Activated CD4-positive, alpha-beta T cell treated with anti-CD3 and anti-CD28 coated beads, Interleukin-2, amount 10 ng/mL, durations not matched to agents 7 days and 5 days (primary cell): ENCODE measurements at places on chromosomes 6 and 20.
A peak's percentile ranks its signal among the peaks of the same experiment; 100 is the strongest.

DNA sequence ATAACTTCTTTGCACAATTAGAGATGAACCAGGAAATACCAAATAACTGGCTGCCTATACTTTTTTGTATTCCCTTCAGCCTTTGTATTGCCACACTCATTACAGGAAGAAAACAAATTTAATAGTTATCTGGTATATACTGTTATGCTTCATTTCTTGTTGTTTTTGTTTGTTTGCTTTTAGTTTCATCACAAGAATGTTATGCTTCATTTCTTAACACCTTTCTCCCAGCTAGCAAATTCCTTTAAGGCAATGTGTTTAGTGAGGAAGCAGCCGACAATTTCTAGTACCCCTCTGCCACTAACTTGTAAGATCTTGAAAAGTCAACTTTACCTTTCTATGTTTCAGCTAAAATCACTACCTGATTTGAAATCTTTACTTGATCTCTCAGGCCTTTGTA, 1.4 kb downstream of the NCOA6 start:
- no peak for DNase-seq
- H3K4me3 ChIP-seq = peak overlapping the region; percentile 88
- H3K27ac ChIP-seq = peak overlapping the region; percentile 88
- peaks cover 8% of the 10 kb centered on the region for H3K36me3 ChIP-seq
- H3K27me3 ChIP-seq = peaks cover 4% of the 10 kb centered on the region
- H3K4me1 ChIP-seq = peaks cover 37% of the 10 kb centered on the region

DNA sequence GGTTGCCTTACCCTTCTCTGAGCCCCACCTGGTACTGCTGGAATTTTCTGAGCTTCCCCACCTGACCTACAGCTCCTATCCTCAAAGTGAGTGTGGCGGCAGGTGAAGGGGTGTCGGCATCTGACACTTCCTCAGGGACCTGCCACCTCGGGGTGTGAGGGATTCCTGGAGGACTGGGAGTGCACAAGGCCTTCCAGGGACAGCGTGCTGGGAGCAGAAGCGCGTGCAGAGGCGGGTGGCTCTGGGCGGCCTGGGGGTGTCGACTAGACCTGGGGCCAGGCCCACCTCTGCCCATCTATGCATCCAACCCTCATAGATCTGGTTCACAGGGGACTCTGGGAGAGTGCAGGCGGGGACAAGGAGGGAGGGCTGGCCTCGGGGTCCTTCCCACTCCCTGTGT, 7.8 kb downstream of the DLGAP4 start:
- no peaks in the 10 kb centered on the region for H3K36me3 ChIP-seq
- no peaks in the 10 kb centered on the region for H3K4me1 ChIP-seq
- no peak overlapping the region for H3K4me3 ChIP-seq
- DNase-seq = no peak

DNA sequence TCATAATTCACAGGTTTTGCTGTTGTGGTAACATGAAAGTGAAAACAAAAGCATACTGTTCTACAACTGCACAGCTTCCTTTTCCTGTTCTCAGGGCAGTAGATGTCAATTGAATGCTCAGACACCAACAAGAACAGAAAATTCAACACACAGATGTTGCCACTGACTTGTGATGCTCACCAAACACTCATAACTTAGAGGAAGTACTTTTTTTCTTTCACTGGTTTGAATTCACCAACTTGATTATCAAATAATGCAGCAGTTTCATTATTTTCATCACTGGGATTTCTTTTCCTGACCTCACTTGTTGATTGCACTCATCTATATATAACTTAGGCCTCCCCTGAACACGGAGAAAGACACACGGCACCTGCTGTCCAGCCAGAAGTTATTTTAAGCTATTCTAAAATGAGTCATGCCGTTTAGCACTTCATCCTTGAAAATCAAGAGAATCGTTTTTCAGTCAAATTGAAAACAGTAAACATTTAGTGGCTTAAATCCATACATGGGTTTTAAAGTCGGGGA, 949 bp downstream of the TXLNB start:
- DNase-seq = peak; percentile 61
- no peaks in the 10 kb centered on the region for H3K27me3 ChIP-seq

- peak overlapping the region; percentile 51 for H3K27ac ChIP-seq
- peak; percentile 25 for DNase-seq
- peaks cover 16% of the 10 kb centered on the region for H3K4me1 ChIP-seq
- H3K36me3 ChIP-seq = no peaks in the 10 kb centered on the region
These were observed 82.9 kb upstream of the MLN start for GRCh38 chr6:33886673-33887144.

GRCh38 chr6:121285041-121285440, 49.2 kb downstream of the TBC1D32 start:
- no peaks in the 10 kb centered on the region for H3K27me3 ChIP-seq
- H3K4me3 ChIP-seq = no peak overlapping the region
- DNase-seq = no peak
- no peaks in the 10 kb centered on the region for H3K4me1 ChIP-seq

- H3K27me3 ChIP-seq = no peaks in the 10 kb centered on the region
- H3K4me3 ChIP-seq = peak overlapping the region; percentile 63
- peaks cover 53% of the 10 kb centered on the region for H3K4me1 ChIP-seq
- peaks cover 1% of the 10 kb centered on the region for H3K36me3 ChIP-seq
- peak overlapping the region; percentile 76 for H3K27ac ChIP-seq
- DNase-seq = no peak
These were observed 598 bp downstream of the PI16 start for GRCh38 chr6:36955136-36955535.

DNA sequence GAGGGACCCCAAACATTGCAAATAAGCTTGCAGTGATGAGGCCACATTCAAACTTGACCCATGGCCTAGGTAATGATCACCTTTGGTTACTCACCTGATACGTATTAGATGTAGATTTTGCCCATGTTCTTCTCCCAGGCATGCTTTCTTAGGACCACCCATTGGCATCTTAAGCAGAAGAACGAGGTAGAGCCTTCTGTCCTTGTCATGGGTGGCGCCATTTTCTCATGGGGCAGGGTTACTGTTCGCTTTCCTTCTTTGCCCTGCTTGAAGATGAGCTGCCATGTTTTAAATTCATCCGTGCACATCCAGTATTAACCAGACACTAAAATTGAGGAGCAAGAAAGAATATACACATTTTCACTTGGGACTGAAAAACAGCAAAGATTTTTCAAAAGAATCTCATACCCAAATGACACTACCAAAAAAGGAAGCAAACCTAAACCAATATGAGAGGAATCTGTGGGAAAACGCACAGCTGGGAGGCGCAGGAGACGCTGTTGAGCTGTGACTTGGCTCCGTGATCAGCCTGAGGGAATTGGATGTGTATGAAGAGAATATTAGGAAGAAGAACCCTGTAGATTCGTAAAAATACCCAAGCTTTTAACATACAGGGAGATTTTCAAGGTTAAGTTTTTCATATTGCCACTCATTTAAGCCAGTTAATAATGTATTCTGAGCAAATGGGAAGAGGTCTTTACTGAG, 36.6 kb downstream of the GMPR start:
- DNase-seq = no peak
- H3K4me1 ChIP-seq = peaks cover 7% of the 10 kb centered on the region
- no peaks in the 10 kb centered on the region for H3K36me3 ChIP-seq

DNA sequence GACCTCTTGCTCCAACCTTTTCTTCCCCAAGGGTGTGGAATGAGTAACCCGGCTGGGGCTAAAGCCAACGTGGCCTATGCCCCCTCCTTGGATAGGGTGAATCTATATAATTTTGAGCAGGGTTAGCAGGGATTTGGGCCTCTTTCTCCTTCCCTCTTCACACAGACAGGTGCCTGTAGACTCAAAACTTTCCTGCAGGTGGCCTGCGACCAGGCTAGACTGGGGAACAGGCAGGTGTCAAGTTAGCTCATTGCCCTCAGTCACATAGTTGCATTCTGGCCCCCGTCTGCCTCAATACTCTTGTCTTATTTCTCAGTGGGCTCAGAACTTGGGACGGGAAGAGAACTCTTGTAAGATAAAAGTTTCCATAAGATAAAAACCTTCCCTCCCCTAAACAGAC, 243.0 kb downstream of the ATXN1 start:
- peaks cover 15% of the 10 kb centered on the region for H3K36me3 ChIP-seq
- no peak overlapping the region for H3K4me3 ChIP-seq
- no peaks in the 10 kb centered on the region for H3K27me3 ChIP-seq
- DNase-seq = no peak
- peaks cover 43% of the 10 kb centered on the region for H3K4me1 ChIP-seq
- peak overlapping the region; percentile 31 for H3K27ac ChIP-seq

- peaks cover 37% of the 10 kb centered on the region for H3K36me3 ChIP-seq
- no peak for DNase-seq
- no peak overlapping the region for H3K4me3 ChIP-seq
- no peak overlapping the region for H3K27ac ChIP-seq
- no peaks in the 10 kb centered on the region for H3K27me3 ChIP-seq
- H3K4me1 ChIP-seq = peaks cover 29% of the 10 kb centered on the region
These were observed 9.2 kb upstream of the HLA-DOB start for GRCh38 chr6:32825966-32826365.

- peaks cover 47% of the 10 kb centered on the region for H3K36me3 ChIP-seq
- H3K4me3 ChIP-seq = no peak overlapping the region
- H3K27me3 ChIP-seq = no peaks in the 10 kb centered on the region
- H3K27ac ChIP-seq = peak overlapping the region; percentile 55
- peaks cover 24% of the 10 kb centered on the region for H3K4me1 ChIP-seq
- peak; percentile 52 for DNase-seq
These were observed 25.3 kb downstream of the TBC1D7 start for GRCh38 chr6:13302751-13303667.

DNA sequence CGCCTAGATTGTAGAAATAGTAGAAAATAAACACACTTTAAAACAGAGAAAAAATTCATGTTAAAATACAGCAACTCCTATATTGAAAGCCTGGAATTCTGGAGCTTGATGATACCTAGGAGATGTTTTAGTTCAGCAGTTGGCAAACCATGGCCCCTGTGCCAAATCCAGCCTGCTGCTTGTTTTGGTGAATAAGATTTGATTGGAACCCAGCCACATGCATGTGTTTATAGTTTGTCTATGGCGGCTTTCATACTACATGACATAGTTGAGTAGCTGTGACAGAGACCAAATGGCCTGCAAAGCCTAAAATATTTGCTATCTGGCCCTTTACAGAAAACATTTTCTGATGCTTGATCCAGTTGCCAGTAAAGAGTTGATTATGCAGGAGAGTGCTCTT, 57.2 kb downstream of the PAX1 start:
- no peaks in the 10 kb centered on the region for H3K36me3 ChIP-seq
- H3K27ac ChIP-seq = no peak overlapping the region
- H3K4me3 ChIP-seq = no peak overlapping the region
- no peaks in the 10 kb centered on the region for H3K4me1 ChIP-seq
- H3K27me3 ChIP-seq = no peaks in the 10 kb centered on the region

- H3K36me3 ChIP-seq = no peaks in the 10 kb centered on the region
- no peaks in the 10 kb centered on the region for H3K27me3 ChIP-seq
- no peak overlapping the region for H3K27ac ChIP-seq
- no peak for DNase-seq
- H3K4me3 ChIP-seq = no peak overlapping the region
- H3K4me1 ChIP-seq = no peaks in the 10 kb centered on the region
These were observed 475.3 kb upstream of the NRSN1 start for GRCh38 chr6:23650676-23651075.

- H3K4me1 ChIP-seq = no peaks in the 10 kb centered on the region
- H3K27ac ChIP-seq = no peak overlapping the region
- H3K27me3 ChIP-seq = no peaks in the 10 kb centered on the region
- H3K36me3 ChIP-seq = no peaks in the 10 kb centered on the region
- no peak overlapping the region for H3K4me3 ChIP-seq
- no peak for DNase-seq
These were observed 531.2 kb downstream of the TFAP2B start for GRCh38 chr6:51349857-51350256.

- H3K4me3 ChIP-seq = no peak overlapping the region
- peaks cover 7% of the 10 kb centered on the region for H3K27me3 ChIP-seq
- DNase-seq = no peak
- peaks cover 3% of the 10 kb centered on the region for H3K4me1 ChIP-seq
These were observed 119.4 kb upstream of the GJE1 start for GRCh38 chr6:142013287-142013686.

- H3K27me3 ChIP-seq = no peaks in the 10 kb centered on the region
- H3K36me3 ChIP-seq = peaks cover 22% of the 10 kb centered on the region
- H3K4me3 ChIP-seq = no peak overlapping the region
- H3K27ac ChIP-seq = no peak overlapping the region
- DNase-seq = no peak
These were observed 30.2 kb downstream of the RAB22A start for GRCh38 chr20:58339741-58340140.

GRCh38 chr6:155628306-155628705, 172.7 kb upstream of the NOX3 start:
- no peak overlapping the region for H3K27ac ChIP-seq
- H3K36me3 ChIP-seq = no peaks in the 10 kb centered on the region
- no peaks in the 10 kb centered on the region for H3K4me1 ChIP-seq
- no peak for DNase-seq
- no peaks in the 10 kb centered on the region for H3K27me3 ChIP-seq

DNA sequence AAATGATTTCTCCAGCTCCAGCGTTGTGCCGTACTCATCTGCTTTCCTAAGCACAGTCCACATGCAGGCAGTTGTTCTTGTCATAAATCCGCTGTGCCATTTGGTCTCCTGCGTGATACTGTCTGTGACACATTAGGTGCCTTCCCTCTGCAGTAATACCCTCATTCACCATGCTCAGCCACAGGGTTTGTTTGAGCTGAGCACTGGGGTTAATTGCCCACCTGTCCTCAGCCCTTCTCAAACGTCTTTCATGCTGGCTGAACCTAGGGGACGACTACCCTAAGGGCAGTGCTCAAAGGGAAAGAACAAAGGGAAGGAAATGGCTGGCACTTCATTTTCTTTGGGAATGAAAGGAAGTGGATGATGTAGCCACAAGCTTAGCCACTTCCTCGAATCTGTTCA, 64.2 kb upstream of the MYLIP start:
- no peak for DNase-seq
- no peak overlapping the region for H3K4me3 ChIP-seq
- H3K27ac ChIP-seq = no peak overlapping the region
- H3K4me1 ChIP-seq = peaks cover 2% of the 10 kb centered on the region

DNA sequence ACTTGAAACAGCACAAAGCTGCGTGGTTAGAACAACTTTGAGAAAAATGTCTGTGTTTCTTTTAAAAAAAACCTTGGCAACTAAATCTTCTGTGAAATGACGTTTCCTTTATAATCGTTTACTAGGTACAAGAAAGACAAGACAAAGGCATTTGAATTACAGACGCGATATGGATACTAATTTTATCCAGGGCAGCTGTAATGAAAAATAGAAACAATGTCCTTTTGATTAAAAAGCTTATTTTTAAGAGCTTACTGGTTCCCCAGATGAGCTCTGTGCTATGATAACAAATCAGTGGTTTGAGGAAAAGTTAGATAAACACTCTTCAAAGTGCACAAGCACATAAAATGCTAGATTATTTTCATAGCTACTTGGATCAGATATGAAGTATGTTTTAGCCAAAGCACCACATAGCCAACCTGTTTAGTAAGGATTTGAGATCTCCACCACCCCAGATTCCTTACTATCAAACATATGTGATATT, 1.6 kb upstream of the SYNCRIP start:
- peak overlapping the region; percentile 80 for H3K4me3 ChIP-seq
- DNase-seq = no peak
- peaks cover 33% of the 10 kb centered on the region for H3K4me1 ChIP-seq
- peaks cover 28% of the 10 kb centered on the region for H3K36me3 ChIP-seq
